ENCODE measurements at places on chromosomes 7 and 10. TPM values are rescaled to one million over a fixed set of nuclear protein-coding genes. Genes with fewer than 3 reads are reported as not detected.

Gene EGR2
- 0.52 TPM for total RNA-seq

Gene SFTPA1
- not detected for total RNA-seq

Gene SSC4D
- 1.6 TPM for total RNA-seq

Gene GATA3
- 3.9 TPM for total RNA-seq

Data from A549 treated with GW870086 at 1 μM for 4 hours (cell line).